ENCODE measurements at places on chromosomes 1 and 21. TPM values are rescaled to one million over a fixed set of nuclear protein-coding genes. Genes with fewer than 3 reads are reported as not detected.

Gene OR10J1
- total RNA-seq = not detected

Gene AMY1B
- not detected for total RNA-seq

Gene FNBP1L
- 54.7 TPM for total RNA-seq

Gene BECN2
- total RNA-seq = not detected

Gene AQP10
- not detected for total RNA-seq

Gene SLC6A17
- total RNA-seq = 1.0 TPM

Gene CD1B
- not detected for total RNA-seq

Gene C8A
- total RNA-seq = not detected

Gene FAM163A
- 0.09 TPM for total RNA-seq

Gene STIL
- 3.5 TPM for total RNA-seq

Gene MAP3K6
- 2.3 TPM for total RNA-seq

Measured in dermis lymphatic vessel endothelial cell (primary cell).